Fibroblast of skin of abdomen (primary cell): ENCODE measurements at places on chromosomes 16 and 17.
A peak's percentile ranks its signal among the peaks of the same experiment; 100 is the strongest.

DNA sequence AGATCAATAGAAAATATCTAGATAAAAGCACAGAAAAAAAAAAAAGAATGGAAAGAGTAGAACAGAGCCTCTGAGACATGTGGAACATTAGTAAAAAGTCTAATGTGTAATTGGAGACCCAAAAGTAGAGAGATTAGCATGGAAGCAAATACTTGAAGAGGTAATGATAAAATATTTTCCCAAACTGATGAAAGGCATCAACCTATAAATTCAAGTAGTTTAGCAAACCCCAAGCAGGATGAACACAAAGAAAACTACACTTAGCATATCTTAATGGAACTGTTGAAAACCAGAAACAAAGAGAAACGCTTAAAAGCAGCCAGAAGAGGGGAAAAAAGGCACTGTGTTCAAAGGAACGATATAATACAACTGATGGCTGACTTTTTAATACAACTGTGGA is 16.4 kb downstream of the NF1 start:
- no peak for DNase-seq

- DNase-seq: no peak
These were observed 4.5 kb upstream of the NAT9 start for GRCh38 chr17:74780443-74781238.

- no peak for DNase-seq
These were observed 292.8 kb upstream of the PMFBP1 start for GRCh38 chr16:72464597-72465368.

- no peak for DNase-seq
These were observed 16.2 kb downstream of the PSMD3 start for GRCh38 chr17:39996800-39997199.

GRCh38 chr17:70865993-70866804 is 696.9 kb downstream of the KCNJ2 start:
- DNase-seq: no peak

- DNase-seq: no peak
These were observed 8.4 kb downstream of the PIMREG start for GRCh38 chr17:6452471-6453266.

- DNase-seq: peak; percentile 39
These were observed 12.4 kb downstream of the ZG16B start for GRCh38 chr16:2842340-2843000.

- no peak for DNase-seq
These were observed 58.6 kb downstream of the SLC6A4 start for GRCh38 chr17:30176855-30177254.

GRCh38 chr17:21370430-21370829 is 5.7 kb upstream of the KCNJ12 start:
- DNase-seq: no peak

DNA sequence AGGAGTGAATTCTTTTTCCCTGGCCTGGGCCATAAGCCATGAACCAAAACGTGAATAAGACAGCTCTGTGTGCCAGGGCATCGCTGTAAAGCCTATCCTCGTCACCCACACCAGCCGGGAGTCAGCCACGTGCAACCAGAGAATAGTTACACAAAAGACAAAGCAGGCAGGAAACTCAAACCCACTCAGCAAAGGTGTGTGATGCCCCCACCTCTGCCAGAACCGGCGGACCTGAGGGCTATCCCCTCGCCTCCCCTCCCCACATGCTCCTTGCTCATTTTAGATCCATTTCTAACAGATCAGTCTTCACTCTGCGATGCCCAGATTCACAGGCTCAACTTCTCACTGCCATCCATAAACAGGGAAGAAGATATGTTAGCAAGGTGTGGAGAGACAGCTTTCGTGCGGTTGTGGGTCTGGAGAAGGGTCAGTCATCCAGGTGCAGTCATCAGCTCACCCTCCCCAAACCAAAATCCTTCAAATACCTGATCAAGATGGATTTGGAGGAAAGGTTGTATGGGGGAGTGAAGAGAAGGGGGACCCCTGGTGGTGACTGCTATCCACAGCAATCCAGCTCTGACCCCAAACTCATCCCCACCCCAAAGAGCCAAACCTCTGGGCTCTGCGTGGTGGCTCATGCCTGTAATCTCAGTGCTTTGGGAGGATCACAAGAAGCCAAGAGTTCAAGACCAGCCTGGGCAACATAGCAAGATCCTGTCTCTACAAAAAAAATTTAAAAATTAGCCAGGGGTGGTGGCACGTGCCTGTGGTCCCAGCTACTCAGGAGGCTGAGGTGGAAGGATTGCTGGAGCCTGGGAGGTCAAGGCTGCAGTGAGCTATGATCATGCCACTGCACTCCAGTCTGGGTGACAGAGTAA is 219.2 kb downstream of the C16orf78 start:
- peak; percentile 12 for DNase-seq

GRCh38 chr17:77479372-77480198 is 338.8 kb downstream of the SEC14L1 start:
- peak; percentile 42 for DNase-seq

DNA sequence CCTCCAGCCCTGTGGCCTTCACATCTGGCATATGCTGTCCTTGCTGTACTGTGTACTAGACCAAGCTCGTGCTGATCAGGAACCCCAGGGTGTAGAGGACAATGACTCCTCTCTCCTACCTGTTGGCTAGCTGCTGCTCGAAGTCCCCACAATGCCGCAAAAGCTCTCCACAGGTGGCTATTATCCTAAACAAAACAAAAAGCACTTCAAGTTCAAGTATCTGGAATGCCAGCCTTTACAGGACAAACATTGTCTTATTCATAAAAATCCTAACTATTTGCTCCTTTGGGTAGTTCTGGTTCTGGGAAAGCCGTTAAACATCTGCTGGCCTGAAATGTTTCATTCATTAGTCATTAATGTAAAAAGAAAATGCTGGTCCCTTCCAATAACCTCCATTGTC is 42.8 kb downstream of the COG7 start:
- DNase-seq: no peak

DNA sequence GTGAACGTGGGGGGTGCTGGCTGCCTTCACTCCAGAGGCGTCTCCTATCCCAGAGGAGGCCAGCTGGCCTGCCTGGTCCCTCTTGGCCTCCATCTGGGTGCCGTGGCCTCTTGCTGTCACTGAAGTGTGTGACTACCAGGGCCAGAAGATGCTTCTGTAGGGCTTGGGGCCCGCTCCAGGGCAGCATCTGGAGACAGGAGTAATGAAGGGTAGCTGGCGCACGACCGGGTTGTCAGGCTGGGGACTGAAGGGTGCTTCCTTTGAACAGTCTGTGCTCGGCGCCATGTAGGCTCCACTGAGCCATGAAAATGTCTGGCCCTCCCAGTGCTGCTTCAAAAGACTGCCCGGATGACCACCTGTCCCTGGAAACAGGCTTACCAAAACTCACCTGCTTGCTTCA is 31.3 kb downstream of the ASIC2 start:
- DNase-seq: no peak

DNA sequence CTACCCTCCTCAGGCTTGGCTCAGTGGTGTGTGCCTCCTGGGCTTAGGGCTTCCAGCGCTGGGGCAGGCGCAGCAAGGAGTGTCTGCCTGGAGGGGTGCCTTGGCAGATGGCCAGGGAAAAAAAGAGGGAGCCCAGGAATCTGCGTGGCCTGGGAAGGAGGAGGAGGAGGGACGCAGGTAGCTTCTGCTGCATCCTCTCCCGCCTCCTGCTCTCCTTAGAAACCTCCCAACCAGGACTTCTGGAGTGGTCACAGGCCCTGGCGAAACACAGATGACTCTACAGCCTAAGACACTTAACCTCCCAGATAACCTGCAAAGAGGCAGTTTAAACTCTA is 7.3 kb upstream of the BCAR1 start:
- no peak for DNase-seq

GRCh38 chr17:62597920-62598319 is 29.6 kb upstream of the MRC2 start:
- DNase-seq: no peak

DNA sequence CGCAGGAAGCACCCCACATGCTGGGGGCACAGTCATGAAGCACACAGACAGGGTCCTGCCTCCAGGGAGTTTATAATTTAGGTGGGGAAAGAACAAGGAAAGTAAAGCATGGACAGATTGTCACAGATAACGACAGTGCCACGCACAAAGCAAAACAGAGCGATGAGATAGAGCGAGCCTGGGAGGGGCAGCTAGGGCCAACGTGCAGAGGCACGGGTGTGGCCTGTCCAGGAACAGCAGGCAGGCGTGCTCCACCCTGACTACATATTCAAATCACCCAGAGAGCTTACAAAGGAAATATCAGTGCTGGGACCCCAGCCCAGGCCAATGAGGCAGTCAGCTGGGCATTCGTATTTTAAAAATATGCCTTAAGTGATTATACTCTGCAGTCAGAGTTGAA is 16.8 kb downstream of the LGALS9 start:
- DNase-seq: no peak

GRCh38 chr16:81715358-81716196 is 63.5 kb upstream of the PLCG2 start:
- DNase-seq: no peak

- DNase-seq: peak; percentile 65
These were observed 8.8 kb upstream of the DNASE1 start for GRCh38 chr16:3645504-3646347.

DNA sequence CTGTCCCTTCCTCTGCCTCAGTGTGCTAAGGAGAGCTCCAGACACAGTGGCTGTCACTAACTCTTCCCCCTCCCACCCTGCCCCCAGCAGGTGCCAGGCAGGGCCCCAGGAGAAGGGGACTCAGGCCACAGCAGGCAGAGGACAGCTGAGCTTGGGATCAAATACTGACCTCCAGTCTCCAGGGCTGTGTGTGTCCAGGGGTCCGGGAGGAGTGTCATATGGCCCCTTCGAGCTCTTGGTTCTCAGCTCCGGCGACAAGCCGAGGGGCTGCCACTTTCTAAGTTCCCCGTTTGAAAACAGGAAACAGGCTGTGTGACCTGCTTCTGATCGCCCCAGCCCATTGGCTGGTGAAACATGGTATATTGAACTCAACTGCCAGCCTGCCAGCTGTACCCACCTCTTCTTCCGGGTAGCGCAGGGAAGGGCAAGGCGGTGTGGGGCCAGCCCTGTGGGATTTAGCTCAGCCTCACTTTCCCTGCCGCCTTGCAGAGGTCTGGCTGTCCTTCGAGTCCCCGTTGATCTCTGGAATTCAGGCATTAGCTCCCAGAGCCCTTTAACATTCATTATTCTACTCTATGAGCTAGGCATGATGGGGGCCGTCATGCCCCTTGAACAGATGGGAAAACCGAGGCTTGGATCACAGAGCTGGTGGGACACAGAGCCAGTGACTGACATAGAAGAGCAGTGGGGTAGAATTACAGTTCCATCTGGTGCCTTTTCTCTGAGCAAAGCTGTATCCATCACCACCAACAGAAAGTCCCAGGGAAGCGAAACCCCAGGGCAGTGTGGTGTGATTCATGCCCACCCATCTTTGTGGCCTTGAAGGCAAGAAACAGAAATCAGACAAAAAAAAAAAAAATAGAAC is at the start of gene SNX20:
Gene SNX20 (minus strand): TSS at position 292 of the 865 bp plus-strand sequence. CDS start 3,786 bp downstream, outside the sequence.
- DNase-seq: no peak
